Femur (tissue), 1 donor: ENCODE measurements at places on chromosomes 3 and 15.

DNA sequence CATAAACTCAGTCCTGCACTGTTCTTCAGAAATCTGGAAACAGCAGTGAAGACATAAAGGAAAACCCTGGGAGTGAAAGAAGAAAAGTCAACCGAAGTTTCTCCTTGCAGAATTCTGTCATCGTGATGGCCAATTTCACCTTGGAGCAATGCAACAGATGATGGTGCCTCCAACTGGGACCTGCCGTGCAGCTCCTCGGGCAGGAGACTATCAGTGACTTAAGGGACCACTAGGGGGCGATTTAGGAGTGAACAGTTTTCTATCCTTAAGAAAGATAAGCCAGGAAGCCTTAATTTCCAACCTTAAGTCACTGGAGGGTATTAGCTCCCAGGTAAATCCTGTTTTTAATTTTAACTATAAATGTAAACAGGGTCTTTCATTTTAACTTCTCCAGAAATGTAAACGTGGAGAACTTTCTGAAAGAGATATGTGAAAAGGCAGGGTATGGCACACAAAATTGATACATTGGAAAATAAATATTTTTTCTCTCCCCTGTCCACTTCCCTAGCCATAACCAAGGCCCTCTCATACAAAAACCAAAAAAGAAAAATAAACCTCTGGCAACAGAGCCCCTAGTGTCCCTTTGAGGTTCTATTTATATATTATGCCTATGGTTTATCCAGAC is 116.3 kb downstream of the PDZRN3 start:
- no peak for DNase-seq

GRCh38 chr3:133895208-133896001 is at the start of gene RAB6B:
Gene RAB6B (minus strand): TSS chr3:133895882. CDS start chr3:133895466, 416 bp downstream.
- DNase-seq, result peak; percentile 66

DNA sequence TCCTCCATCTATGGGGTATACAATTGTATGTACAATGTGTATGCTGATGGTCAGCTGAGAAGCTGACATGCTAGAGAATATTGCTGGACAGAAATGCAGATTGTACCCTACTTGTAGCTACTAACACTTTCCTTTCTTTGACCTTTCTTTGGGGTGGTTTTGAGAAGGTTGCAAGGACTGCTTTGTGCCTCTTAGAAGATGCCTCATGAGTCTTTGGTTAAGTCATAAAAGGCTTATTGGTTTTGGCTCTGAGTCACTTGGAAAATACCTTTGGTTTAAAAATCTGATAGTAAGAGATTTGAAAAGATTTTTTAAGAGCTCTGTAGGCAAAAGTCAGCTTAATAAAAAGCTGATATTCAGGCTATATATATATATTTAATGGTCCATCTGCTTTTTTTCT is 71.5 kb downstream of the ZMAT3 start:
- no peak for DNase-seq

DNA sequence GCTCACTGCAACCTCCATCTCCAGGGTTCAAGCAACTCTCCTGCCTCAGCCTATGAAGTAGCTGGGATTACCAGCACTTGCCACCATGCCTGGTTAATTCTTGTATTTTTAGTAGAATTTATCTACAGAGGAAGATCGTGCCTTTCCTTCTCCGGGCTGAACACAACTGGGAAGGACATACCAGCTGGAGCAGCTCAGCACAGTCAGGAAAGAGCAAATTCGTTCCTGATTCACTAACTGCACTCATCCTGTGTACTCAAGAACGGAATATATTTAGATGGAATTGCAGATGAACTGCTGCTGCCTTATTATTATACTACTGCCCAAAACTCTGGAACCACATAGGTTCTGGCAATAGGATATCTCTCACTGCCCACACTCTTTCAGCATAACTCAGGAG is 27.1 kb upstream of the P4HTM start:
- DNase-seq, result no peak

- no peak for DNase-seq
These were observed 14.6 kb downstream of the OCA2 start for GRCh38 chr15:28084547-28084946.

DNA sequence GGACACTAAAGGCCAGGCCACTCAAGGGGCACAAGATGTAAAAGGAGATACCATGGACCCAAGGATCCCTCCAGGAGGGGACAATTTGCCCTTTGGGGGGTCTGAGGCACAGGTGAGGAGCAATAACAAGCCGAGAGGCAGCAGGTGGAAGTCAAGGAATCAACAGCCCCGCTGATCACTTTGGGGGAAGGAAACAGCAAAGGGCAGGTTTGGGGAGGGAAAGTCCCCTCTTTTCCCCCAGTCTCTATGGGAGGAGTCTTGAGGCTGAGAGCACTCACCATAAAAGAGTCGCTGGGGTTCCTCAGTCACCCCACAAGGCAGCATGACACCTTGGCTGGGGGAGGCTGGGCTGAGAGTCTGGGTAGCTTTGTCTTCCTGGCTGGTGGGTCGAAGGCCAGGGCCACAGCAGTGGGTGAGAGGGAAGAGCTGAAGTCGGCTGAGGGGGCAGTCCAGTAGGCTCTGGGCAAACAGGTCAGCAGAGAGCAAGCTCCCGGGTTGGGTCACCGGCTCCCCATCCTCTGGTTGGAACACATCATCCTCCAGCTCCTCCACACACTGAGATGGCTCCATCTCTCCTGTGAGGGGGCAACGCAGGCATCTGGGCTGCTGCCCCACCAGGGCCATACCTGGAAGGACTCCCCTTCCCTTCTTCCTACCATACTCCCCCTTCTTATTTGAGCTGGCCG is 3.0 kb downstream of the BMF start:
- DNase-seq, result no peak

DNA sequence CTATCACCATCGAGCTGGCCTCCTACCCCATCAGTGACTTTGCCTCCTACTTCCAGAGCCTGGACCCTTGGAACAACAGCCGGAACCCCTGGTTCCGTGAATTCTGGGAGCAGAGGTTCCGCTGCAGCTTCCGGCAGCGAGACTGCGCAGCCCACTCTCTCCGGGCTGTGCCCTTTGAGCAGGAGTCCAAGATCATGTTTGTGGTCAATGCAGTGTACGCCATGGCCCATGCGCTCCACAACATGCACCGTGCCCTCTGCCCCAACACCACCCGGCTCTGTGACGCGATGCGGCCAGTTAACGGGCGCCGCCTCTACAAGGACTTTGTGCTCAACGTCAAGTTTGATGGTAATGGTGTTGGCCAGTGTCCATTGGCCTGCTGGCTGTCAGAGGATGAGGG is 6.1 kb downstream of the GRM2 start:
- no peak for DNase-seq

DNA sequence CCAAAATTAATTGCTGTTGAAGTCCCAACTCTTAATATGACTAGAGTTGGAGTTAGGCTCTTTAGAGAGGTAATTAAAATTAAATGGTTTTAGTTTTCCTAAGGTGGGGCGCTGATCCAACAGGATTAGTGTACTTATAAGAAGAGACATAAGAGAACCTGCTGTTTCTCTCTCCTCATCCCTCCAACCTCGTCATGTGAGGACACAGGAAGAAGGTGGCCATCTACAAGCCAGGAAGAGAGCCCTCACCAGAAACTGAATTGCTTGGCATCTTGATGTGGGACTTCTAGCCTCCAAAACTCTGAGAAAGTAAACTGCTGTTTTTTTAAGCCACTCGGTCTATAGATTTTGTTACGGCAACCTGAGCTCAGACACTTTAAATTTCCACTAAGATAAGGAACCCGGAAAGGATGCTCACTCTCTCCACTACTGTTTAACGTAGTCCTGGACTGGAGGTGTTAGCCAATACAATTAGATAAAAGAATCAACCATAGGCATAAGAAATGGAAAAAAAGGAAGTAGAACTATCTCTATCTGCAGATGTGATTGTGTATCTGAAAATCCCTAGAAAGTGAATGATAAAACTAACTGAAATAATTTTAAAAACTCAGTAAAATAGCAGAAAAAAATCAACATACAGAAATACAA is 26.8 kb downstream of the DCBLD2 start:
- DNase-seq, result no peak

GRCh38 chr15:51077221-51078153 is 17.2 kb downstream of the TNFAIP8L3 start:
- DNase-seq, result peak; percentile 88

- DNase-seq, result no peak
These were observed 168.6 kb downstream of the KLF13 start for GRCh38 chr15:31495281-31495680.

GRCh38 chr3:134879990-134880389 is 84.9 kb downstream of the EPHB1 start:
- DNase-seq, result peak; percentile 28

- DNase-seq, result no peak
These were observed 458.1 kb downstream of the GBE1 start for GRCh38 chr3:81303321-81303720.

DNA sequence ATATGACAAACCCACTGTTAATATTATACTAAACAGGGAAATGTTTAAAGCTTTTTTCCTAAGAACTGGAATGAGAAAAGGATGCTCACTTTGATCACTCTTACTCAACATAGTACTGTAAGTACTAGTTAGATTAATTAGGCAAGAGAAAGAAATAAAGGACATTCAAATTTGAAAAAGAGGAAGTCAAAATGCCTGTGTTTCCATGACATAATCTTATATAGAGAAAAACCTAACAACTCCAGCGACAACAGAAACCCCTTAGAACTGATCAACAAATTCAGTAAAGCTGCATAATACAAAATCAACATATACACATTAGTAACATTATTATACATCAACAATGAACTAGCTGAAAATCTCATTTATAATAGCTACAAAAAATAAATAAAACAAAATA is 200.6 kb upstream of the ROBO1 start:
- DNase-seq, result no peak

DNA sequence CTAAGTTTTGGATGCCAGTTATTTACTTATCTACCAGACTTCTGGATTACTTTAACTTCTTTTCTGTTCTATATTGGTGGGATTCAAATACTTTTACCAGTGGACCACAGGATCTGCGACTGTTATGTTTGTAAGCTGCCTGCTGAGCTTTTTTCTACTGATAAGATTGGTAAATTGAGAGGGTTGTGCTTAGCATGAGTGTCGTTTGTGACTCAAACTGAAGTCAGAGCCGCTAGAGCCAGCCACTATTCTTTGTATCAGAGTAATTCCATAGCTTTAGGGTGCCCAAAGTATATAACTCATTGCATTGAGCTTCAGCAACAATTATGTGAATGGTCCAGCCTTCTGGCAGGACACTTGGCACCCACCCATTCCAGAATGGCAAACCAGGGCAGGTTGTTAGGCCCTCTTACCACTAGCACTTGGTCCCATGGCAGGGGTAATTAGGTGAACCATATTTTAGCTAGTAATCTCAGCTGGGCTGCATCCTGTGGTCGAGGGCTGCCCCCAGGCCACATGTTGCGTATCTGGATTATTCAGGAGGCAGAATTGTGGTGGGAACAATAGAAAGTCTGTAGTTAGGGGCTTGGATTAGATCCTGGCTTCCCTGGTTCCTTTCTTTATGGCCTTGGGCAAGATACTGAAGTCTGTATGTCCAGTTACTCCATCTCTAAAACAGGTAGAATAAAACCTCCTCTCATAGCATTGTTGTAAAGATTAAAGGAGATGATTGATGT is 6.0 kb downstream of the PLCL2 start:
- no peak for DNase-seq

- DNase-seq, result peak; percentile 28
These were observed 169.7 kb upstream of the TMCO5A start for GRCh38 chr15:37764733-37765191.

DNA sequence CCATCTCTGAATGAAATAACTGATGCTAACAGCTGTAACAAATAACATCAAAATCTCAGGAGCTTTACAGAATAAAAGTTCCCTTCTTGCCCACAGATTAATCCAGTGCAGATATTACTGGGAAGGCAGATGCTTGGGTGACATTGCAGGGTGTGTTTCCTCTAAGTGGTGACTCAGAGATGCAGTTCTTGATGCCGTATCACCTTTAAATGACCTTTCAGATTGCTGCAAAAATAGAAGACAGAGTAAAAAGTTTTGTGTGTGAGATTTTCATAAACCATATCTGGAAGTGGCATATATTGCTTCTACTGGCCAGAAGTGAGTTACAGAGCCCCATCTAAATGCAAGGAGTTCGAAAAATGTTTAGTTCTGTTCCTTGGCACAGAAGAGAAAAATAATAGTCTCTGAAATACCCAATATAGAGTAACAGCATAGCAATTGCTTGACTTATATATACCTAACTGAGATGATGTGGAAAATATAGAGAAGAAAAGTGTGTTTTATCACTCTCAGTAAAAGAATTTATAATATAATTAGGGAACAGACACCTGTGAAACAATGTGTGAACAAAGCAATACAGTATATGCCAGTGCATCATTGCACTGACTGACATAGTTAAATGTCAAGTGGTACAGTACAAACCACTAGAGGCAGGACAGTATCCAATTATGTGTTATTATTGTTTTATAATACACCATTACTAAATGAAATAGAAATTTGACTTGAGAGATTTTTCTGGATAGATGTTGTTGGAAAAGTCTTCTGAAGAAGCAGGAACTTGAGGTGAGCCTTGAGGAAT is 430.7 kb upstream of the CBLB start:
- DNase-seq, result no peak

DNA sequence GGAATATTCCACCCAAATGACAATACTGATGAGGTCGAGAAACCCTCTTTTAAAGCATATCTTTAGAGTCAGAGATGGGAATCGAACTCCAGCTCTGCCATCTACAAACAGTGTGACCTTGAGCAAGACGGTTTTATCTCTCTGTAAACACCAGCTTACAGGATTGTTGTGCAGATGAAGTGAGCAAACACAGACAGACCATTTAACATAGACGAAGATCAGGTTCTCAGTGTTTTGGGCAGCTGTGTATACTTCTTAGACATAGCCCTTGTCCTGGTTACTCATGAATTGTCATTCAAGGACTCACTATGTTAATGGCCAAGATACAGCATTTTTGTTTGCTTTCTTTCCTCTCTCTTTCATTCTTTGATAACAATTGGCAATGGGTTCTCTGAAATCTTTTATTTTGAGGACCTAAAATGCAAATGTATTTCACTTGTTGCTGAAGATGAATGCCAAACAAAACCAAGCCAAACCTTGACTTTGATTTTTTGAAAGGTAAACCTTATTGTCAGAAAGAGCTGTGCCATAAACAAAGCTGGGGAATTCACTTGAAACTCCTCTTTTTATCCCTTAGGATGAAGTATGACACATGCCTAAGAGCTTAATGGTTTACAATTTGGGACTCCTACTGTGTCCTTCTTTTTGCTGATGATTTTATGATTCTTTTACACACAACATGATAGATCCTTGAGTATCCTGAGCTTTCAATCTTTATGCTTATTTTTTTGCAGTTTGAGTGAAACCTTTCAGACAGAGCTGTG is 250.0 kb upstream of the PDZRN3 start:
- no peak for DNase-seq

DNA sequence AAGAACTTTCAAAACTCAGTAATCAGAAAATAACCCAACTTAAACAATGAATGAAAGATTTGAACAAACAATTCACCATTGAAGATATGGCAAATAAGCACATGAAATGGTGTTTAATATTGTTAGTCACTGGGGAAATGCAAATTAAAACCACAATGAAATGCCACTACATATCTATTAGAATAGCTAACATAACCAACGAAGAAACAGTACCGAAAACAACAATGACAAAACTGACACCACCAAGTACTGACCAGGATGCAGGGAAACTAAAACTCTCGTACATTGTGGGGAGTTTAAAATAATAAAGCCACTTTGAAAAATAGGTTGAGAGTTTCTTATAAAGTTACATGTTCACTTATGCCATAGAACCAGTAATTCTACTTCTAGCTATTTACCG is 69.1 kb downstream of the KBTBD8 start:
- DNase-seq, result no peak
